ENCODE measurements at places on chromosomes 16 and 17.
A peak's percentile ranks its signal among the peaks of the same experiment; 100 is the strongest.

GRCh38 chr17:37066322-37067255 lies 117.8 kb downstream of the AATF start:
- DNase-seq = no peak

DNA sequence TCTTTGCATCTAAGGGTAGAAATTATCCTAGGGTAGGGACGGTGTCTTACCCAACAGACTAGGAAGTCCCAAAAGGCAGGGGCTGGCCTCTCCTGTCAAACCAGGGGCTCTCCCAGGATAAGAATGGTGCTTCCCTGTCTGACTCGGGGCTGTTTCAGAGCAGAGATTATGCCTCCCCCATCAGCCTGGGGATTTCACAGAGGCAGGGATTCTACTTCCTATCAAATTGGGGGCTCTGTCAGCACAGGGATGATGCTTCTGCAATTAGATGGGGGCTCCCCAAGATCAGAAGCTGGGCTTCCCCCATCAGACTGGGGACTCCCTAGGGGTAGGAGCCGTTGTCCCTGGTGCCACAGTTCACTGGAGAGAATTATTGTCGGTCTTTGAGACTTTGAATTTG lies 2.3 kb downstream of the NXPH3 start:
- no peak for DNase-seq

GRCh38 chr16:72198021-72198711 lies 26.2 kb upstream of the PMFBP1 start:
- peak; percentile 94 for DNase-seq

- DNase-seq = no peak
Measured at GRCh38 chr16:51133183-51133582, 17.9 kb downstream of the SALL1 start.

DNA sequence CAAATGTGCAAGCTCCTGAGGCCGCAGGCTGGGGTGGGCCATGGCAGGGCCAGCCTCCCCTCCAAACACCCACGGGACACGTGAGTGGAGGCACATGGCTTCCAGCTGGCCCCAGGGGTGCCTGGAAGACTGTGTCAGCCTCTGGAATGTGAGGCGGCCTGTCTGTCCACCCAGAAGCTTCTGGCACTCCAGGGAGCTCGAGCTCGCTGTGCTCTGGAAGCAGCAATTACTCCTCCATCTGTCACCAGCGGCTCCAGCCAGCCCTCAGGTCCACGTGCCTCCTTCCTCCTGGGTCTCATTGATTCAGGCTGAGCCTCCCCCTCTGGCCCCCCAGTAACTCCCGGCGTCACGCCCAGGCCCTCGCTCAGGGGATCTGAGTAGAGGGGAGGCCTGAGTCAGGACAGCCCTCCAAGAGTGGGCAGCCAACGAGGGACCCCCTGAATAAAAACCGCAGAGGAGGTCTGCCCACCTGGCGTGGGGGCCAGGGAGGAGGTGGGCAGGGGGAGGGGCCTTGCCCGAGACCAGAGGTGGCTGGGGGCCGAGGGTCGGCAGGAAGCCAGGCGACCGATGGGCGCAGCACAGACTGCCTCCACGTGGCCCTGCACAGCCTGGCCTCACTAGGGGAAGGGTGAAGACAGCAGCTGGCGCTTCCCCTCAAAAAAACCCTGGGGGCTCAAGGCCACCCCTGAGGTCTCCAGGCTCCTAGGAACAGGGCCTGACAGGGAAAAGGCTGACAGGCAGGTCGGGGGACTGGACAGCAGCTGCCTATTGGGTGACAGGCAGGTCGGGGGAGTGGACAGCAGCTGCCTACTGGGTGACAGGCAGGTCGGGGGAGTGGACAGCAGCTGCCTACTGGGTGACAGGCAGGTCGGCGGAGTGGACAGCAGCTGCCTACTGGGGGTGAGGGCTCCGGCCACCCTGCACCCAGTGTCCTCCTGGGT lies 11.9 kb downstream of the PIEZO1 start:
- peak; percentile 66 for DNase-seq

- DNase-seq = no peak
Measured at GRCh38 chr16:67157892-67158635, 1.6 kb downstream of the TRADD start.

DNA sequence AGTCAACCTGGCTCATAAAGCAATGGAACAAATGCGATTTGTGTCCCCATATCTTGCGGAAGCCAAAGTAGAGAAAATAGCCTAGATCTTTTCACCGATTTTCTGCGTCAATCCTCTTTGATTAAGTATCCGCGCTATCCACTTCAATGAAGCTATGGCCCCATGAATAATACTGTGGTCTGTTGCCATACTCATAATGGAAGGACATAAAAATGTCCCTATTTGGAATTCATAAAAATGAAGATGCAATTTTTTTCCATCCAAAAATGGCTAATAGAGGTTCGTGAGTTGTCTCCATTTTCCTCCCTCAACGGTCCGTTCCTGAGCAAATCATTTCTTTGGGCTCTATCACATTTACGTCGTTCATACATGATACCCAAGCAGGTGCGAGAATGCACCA lies 25.4 kb upstream of the ADCY9 start:
- DNase-seq = no peak

DNA sequence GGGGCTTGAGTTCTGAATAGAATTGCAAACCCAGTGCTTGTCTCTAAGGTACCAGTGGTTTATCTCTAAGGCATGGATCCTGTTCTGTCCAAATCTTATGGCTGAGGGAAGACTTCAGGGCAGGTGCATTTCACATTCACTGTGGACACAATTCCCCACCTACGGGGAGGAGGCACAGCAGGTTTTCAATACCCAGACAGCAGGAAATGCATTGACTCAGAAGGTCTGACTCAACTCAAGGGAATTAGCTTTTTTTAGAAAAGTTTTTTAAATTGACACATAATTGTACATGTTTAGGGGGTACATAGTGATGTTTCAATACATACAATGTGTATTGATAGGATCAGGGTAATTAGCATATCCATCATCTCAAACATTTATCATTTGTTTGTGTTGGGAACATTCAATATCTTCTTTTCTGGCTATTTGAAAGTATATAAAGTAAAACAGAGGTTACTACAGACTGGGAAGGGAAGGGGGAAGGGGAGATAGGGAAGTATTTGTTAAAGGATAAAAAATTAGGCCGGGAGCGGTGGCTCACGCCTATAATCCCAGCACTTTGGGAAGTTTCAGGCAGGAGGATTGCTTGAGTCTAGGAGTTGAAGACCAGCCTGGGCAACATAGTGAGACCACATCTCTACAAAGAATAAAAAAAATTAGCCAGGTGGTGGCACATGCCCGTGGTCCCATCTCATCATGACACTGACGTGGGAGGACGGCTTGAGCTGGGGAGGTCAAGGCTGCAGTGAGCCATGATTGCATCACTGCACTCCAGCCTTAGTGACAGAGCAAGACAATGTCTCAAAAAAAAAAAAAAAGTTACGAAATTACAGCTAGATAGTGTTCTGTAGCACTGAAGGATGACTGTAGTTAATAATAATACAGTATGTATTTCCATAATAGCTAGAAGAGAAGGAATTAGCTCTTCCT lies 54.9 kb downstream of the RGS9 start:
- DNase-seq = no peak

DNA sequence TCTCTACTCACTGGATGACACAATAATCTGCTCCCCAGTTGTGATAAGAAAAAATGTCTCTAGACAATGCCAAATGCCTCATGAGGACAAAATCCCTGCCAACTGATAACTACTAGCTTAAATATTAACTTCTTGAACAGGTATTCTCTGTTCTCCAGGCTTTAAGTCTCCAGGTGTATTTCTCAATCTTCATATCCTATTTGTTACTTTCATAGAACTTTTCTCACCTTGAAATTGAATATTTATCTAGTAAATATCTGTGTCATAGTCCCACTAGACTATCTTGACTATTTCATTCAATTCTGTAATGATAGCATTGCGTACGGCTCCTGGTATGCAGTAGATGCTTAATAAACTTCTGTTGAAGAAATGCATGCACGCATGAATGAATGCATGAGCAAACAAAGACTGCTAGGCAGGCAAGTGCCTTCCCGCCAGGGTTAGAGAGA lies 15.9 kb downstream of the HSD17B2 start:
- no peak for DNase-seq

DNA sequence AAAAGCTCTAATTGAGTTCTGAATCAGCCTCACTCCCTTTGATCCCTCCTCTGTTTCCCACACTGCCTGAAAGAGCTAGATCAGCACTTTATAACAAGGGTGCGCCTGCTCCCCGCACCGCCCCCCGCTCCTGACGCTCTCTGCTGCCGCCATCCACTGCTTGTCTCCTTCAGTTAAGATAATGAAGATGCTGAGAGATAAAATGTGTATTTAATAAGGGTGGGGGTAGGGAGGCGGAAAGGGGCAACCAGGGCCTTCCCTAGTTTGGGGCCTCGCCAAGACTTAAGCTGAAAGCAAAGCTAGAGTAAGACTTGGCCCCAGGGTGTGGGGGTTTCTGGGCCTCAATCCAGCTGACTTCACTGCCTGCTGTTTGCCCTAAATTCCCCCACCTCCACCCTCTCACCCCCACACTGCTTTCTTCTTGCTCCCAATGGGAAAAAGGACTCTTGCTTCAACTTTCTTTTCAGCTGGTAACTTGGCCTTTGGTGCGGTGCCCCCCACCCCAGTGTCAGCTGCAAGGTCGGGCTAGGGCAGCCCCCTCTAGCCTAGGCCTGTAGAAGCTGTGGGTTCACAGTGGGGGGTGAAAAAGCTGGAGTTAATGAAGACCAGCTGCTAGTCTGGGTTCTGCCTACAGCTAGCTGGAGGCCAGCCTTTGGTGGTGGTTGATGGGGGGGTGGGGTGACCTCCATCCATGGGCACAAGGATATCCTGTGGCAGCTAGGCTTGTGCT lies 1.8 kb upstream of the RARA start:
- peak; percentile 92 for DNase-seq

GRCh38 chr17:57255776-57256681 lies at the start of gene MSI2:
MSI2 (plus strand) TSS chr17:57256523; CDS start chr17:57256743, 220 bp downstream.
- peak; percentile 79 for DNase-seq
